T-cell (primary cell): ENCODE measurements at places on chromosomes 7 and 10.
A peak's percentile ranks its signal among the peaks of the same experiment; 100 is the strongest.

GRCh38 chr10:131126321-131127137, 185.0 kb downstream of the TCERG1L start:
- DNase-seq, result no peak

DNA sequence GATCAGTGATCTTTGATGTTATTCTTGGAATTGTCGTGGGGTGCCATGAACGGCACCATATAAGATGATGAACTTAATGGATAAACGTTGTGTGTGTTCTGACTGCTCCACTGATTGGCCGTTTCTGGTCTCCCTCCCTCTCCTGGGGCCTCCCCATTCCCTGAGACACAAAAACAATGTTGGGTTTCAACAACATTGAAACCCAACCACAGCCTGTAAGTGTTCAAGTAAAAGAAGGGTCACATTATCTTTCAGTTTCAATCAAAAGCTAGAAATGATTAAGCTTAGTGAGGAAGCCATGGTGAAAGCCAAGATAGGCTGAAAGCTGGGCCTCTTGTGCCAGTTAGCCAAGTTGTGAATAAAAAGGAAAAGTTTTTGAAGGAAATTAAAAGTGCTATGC, 19.5 kb downstream of the EN2 start:
- no peak for DNase-seq

GRCh38 chr7:102258073-102258748, 28.5 kb upstream of the SH2B2 start:
- DNase-seq, result no peak

DNA sequence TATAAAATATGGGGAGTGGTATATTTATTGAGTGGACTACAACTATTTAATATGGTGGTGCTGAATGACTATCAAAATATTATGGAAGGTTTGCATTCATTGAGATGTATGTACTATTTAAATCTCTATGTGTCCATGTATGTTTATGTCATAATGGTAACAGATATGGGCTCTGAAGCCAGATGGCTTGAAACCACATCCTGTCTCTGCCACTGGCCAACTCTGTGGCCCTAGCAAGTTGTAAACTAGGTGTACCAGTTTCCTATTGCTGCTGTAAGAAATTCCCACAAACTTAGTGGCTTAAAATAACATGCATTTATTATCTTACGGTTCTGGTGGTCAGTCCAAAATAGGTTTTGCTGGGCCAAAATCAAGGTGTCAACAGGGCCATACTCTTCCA, 198.1 kb upstream of the NFE2L3 start:
- DNase-seq, result no peak

- DNase-seq, result no peak
Observed at GRCh38 chr10:83880252-83880791, 259.0 kb upstream of the GHITM start.

GRCh38 chr7:44225566-44226395, 25.0 kb downstream of the YKT6 start:
- no peak for DNase-seq

GRCh38 chr7:13850185-13850752, 139.2 kb downstream of the ETV1 start:
- DNase-seq, result peak; percentile 52
